Hindlimb muscle (tissue), 1 donor: ENCODE measurements at places on chromosomes 6 and 20.

- no peak for DNase-seq
These were observed 6.6 kb downstream of the BFSP1 start for GRCh38 chr20:17524560-17524959.

GRCh38 chr6:141364232-141364631 lies 768.5 kb upstream of the GJE1 start:
- no peak for DNase-seq

DNA sequence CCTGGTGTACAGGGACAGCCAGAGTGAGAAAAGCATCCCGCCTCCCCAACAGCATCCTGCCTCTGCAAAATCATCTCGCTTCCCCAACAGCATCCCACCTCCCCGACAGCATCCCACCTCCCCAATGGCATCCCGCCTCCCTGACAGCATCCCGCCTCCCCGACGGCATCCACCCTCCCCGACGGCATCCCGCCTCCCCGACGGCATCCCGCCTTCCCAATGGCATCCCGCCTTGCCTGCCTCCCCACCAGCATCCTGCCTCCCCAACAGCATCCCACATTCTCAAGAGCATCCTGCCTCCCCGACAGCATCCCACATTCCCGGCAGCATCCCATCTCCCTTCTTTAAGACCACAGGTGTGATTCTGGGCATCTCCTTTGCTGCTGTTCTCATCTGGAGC lies 46.0 kb upstream of the NXT1 start:
- DNase-seq, result no peak

GRCh38 chr6:36336779-36337241 lies at the start of gene BNIP5:
Gene BNIP5 (minus strand): TSS chr6:36336888. CDS start chr6:36330690, 6,198 bp downstream.
- no peak for DNase-seq

- no peak for DNase-seq
These were observed 55.8 kb downstream of the CDH22 start for GRCh38 chr20:46252352-46253091.

DNA sequence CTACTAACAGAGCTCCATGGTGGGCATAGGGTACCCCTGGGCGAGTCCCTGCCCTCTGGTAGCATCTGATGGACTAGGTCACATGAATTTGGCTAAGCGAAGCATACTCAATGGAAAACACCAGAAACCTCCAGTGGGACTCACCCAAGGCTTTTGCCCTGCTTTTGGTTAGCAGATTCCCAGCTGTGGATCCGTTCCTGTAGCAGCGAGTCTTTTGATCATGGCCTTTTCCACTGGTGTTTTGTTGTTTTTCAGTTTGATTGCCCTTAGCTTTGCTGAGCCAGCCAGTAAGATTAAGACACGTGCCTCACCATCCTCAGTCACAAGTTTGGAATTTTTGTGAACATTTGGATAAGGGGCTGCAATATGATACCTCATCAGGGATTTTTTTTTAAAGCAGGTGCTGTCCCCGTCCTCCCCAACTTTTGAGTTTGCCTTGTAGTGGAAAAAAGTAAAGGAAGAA lies 8.0 kb downstream of the TNFAIP3 start:
- DNase-seq, result no peak

- DNase-seq, result no peak
These were observed 132.7 kb upstream of the MAP3K7 start for GRCh38 chr6:90719321-90720195.

DNA sequence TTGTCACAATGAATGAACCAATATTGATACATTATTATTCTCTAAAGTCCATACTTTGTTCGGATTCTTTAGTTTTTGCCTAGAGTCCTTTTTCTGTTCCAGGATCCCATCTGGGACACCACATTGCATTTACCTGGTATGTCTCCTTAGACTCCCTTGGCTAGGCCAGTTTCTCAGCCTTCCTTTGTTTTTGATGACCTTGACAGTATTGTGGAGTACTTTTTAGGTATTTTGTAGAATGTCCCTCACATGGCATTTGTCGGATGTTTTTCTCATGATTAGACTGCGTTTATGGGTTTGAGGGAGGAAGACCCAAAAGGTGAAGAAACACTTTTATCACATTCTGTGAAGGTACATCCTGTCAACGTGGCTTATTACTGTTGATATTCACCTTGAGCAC lies 16.9 kb downstream of the PPP1R14C start:
- no peak for DNase-seq

DNA sequence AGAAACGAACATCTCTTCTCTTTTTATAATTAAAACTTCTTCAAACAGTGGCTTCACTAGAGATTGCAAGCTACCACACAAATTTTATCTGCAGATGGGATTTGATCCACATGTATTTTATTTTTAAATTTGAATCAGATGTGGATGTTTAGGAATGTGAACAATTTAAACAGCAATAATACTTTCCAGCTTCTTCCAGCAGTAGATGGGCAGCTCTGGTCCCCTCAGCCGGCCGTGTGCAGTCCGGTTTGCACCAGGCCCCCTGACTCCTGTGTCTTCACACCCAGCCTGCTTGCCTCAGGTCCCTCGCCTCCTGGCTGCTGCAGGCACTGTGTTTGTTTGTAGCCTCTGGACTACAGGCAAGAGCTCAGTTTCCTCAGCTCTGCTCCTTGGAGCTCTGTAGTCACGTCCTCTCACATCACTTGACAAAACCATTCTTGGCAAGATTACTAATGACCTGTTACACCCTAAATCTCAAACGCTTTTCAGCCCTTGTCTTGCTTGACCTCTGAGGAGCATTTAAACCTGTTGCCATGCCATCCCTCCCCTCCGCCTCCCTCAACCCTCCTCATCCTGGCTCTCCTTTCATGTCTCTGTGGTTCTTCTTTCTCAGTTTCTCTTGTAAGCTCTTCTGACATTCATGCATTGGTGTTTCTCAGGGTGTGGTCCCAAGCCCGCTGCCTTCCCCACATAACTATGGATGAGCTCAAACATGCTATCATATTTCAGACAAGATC lies 13.2 kb upstream of the ZBTB24 start:
- DNase-seq, result no peak

DNA sequence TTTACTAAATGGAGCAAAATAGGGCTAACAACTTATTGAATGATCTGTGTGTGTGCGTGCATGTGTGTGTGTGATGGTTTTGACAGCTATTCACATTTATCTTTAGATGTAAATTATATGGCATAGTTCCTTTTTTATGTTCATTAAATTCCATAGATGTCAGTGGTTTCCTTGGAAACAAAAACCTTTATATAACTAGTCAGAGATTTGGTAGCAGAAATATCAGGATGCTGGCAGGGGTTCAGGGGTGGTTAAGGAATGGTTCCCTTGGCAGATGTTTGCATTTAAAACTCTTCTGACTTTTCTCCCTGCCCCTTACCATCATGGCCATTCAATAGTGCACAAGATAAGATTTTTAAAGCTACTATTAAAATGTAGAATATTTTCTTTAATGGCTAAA lies 256.6 kb downstream of the PLCB1 start:
- no peak for DNase-seq

DNA sequence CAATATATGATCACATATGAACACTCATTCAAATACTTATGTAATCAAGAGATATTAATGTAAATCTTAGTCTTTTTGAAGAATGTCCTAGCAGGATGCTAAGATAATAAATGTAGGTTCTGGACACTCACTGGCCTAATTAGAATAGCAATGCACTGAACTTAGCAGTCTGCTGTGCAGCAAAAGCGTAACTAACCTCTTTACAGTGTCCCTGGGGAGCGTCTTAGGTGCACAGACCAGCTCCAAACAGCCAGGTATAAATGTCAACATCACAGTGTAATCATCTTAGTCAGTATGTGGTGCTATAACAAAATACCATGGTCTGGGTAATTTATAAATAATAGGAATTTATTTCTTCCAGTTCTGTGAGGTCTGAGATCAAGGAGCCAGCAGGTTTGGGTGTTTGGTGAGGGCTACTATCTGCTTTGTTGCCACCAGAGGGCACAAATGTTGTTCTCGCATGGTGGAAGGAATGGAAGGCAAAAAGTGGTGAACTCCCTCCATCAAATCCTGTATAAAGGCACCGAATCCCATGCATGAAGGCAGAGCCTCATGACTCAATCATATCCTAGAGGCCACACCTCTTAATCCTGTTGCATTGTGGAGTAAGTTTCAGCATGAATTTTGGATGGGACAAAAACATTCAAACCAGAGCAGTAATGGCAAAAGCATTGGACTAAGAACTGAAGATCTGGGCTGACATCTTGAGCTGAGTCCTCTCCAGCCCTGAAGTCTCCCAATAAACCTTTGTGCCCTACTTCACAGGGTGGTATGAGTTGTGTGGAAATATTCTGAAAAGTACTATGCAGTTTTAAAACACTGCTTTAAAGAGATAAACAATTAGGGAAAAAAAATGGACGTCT lies 41.8 kb upstream of the FOXO3 start:
- no peak for DNase-seq

DNA sequence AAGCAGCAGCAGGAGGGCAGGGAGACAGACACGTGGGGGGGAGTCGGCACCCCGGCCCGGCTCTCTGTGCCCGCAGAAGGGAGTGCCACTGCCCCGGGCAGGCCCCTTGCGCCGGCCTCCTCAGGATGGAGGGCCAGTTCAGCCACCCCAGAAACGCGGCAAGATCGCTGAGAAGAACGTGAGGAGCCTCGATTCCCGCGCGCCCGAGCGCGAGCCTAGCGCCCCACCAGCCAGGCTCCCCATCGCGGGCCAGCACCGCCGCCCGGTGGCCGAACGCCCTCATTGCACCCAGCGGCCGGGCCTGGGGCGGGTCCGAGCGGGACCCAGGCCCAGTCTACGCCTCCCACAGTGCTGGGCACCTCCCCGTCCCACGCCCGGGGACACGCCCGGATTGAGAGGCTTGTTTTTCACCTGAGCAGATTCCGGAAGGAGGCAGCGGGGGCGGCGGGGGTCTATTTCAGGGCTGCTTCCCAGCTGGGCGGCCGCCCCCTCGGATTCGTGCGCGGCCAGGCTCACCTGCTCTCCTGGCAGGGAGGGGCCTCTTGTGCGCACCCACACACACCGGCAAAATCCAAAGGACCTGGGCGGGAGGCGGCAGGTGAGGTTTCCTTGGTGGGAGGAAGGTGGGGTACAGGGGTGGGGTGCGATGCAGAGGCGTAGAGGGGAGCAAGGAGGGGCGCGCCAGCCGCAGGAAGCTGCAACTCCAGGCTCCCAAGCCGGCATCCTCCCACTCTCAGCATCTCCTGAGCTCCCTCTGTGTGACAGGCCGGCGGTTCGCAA lies 9.0 kb upstream of the GRM4 start:
- peak; percentile 40 for DNase-seq

DNA sequence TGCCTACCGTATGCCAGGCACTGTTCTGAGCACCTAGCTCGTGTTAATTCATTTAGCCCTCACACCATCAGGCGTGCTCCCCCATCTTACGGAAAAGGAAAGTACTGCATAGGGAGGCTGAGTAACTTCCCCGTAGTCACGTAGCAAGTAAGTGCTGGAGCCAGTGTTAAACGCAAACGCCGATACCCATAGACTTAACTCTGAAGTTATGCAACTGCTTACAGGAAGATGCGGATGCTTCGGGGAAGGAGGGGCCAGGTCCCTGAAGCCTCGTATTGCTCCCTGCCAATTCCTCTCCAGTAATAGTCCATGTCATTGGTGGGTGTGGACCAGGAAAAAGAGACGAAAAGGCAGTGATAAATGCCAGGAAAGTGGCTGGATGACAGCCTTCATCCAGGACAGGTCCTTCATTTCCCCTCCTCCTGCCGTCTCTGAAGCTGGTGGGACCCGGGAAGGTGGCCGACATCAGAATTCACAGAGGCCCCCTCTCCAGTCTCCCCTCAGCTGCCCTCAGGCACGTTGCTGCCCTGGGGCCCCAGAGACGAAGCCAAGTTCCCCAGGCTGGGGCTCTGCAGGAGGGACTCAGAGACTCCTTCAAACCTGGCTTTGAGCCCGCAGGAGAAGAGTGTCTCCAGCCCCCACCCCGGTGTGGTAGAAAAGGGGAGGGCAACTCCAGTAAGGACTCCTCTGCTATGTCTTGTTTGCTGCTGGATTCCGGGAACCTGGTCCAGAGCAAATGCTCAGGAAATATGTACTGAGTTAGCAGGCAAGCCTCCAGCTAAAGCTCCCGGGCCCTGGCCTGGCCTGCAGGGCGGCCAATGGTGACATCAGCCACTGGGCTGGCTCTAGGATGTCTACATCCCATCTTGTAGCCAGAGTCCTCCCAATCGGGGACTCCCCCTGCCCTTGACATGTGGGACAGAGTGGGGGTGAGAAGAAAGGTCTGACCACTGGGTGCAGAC lies 37.8 kb downstream of the RAB44 start:
- peak; percentile 90 for DNase-seq

DNA sequence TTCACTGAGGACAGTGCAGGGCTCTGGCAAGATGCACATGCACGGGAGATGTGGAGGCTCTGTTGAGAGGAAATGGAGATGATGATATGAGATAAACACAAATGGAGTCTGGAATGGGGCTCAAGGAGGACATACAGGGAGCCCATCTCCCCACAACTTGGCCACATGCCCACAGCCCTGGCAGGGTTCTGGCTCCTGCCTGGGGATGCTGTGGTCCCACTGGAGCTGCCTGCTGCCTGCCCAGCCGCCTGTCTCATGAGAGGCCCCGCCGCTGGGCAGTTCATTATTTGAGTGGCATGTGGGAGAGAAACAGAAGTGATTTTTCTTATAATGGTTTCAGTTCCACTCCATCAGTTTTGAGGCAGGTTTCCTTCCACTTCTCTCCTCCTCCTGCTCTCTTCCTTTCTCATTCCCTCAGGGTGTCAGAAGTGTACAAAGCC lies 133.6 kb upstream of the TRAF3IP2 start:
- DNase-seq, result no peak

- DNase-seq, result peak; percentile 68
These were observed 28.9 kb downstream of the STX7 start for GRCh38 chr6:132483779-132484679.

DNA sequence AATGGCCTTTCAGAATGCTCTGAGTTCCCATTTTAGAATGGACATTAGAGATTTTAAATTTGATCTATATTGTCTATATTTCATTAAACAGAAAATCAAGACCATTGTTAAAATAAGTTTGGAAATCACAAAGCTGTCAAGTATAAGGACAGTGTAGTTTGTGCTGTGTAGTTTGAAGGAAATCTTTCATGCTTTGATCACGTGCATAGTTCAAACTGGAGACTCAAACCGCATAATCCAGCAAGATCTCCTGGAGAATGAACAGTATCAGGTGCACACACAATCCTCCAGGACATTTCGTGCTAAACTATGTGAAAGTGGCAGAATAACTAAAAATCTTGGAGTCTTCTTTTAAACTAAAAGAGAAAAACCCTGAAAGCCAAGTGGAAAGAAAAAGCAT lies 60.8 kb upstream of the TBXT start:
- DNase-seq, result no peak

GRCh38 chr6:42704251-42704936 lies 18.0 kb downstream of the PRPH2 start:
- peak; percentile 70 for DNase-seq
